Stimulated activated CD8-positive, alpha-beta memory T cell treated with anti-CD3 and anti-CD28 coated beads, Interleukin-2, amount 100 ng/mL, for 1 hour (primary cell): ENCODE measurements at places on chromosomes 7 and 10.

GRCh38 chr7:67894746-67895145 lies 898.1 kb downstream of the TYW1 start:
- DNase-seq: no peak

DNA sequence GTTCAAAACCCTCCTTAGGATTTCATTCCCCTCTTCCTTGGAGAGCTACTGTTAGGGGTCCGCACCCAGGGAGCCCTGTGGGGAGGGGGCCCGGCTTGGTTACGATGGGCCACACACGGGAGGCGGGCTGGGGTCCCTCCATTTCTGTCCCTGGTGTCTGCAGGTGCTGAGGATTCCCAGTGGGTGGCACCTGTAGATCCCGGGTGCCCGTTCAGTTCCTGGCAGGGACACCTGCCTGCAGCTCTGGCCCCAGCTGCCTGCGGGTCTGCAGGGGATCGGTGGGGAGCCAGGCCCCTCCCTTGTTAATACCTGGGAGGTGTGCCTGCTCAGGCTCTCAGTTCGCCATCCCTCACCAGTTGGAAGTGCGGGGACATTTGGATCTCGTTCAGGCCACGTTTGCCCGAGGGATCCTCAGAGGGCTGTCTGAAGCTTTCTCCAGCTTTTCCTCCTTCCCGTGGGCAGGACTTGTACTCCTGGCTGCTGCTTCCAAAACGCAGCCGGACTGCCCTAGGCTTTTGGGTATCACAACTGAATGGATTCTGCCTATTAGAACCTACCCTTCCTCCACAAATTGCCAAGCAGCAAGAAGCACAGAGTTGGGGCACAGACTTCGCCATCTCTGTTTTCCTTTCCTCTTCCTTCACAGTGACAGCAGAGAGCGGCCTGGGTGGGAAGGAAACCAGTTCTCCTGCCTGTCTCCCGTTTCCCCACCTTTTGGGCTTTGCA lies 22.3 kb upstream of the IL15RA start:
- DNase-seq: no peak

DNA sequence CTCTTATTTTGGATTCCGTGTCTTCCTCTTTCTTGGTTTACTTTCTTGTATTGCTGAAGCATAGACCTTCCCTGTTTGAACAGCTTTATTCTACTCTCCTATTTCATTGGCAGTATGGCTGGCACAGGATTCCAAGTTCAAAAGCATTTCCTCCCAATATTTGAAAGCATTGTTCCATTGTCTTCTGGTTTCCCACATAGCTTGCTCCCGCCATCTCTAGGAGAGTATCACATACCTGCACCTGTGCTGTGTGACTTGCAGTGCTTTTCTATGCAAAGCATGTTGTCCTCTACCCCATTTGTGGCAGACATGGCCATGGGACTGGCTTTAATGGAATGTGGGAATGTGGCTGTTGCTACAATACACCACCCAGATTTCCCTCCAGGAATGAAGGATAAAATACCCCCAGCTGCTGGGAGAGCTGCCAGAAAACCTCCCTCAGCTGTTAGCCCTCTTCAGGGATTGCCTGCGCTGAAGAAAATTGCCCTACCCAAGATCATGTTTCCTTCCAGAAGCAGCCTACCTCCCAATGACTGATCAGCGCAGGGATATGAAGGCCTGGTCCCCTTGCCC lies 6.9 kb upstream of the MYOF start:
- DNase-seq: no peak

DNA sequence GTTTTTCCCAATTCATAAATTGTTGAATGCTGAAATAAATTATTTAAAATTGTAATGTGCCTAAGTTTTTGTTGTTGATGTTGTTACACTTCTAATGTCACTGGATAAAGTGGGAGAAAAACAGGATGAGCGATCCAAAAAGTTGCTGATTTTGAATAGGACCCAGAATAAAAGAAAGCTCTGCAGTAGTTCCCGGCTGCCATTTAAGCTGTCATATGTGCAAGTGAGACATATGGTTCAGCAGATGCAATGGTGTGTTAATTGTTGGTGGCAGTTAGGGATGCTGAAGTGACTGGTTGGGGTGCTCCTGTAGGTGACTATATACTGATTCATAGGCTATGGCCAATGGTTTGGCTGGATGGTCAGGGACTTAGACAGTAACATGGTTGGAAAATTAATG lies 1517.4 kb upstream of the LRRTM3 start:
- no peak for DNase-seq

DNA sequence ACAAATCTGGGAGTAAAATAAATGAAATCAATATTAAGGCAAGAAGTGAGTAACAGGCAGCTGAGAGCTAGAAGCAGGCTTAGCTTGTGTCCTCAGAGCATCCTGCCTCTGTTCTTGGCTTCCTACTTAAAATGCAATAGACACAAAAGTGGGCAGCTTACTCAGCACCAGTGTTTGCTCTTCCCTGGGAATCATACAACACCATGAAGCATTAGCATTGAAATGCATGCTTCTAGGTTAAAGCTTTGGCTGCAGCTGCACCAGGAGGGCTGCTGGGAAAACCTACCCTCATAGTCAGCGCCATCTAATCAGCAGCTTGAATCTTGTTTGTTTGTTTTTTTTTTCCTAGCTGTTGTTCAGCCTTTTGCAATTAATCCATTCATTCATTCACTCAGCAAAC lies 104.2 kb upstream of the VWC2 start:
- no peak for DNase-seq

GRCh38 chr7:2928613-2929311 lies 84.7 kb upstream of the GNA12 start:
- DNase-seq: no peak

GRCh38 chr7:149291036-149291780 lies 29.2 kb downstream of the ZNF783 start:
- DNase-seq: no peak

DNA sequence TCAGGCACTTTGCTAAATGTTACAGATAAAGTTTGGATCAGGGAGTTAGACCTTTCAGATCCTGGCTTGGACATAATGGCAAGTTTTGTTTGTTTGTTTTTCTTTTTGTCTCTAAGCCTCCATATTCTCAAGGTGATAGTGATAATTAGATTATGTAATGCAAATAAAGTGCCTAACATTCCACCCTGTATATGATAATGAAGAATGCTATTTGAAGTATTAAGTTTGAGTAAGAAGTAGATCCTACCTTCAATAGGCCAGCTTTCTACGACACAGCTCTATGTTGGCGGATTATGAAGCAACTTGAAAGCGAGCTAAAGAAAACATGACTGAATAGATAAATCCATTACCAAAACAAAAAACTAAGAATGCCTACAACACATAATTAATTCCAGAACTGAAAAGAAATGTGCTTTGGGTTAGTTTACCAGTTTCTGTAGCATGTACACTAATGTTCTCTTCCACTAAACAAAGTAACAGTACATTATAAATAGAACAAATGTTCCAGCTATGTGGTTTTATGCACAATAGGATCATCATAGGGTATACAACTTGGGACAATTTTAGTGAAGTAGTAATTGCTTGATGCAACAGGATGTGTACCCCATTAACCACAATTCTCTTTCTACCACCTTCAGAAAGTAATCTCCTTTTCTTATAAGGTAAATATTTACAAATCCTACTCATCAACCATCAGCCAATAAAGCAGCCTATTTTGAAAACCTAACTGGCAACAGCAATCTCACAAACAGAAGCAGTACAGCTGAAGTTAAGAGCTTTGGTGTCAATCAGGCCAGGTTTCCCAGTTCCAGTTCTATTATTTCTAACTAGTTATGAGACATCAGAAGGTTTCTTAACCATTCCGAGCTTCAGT lies 1.5 kb downstream of the SEM1 start:
- DNase-seq: no peak

- no peak for DNase-seq
Observed at GRCh38 chr7:128263420-128263819, 22.3 kb downstream of the LEP start.

DNA sequence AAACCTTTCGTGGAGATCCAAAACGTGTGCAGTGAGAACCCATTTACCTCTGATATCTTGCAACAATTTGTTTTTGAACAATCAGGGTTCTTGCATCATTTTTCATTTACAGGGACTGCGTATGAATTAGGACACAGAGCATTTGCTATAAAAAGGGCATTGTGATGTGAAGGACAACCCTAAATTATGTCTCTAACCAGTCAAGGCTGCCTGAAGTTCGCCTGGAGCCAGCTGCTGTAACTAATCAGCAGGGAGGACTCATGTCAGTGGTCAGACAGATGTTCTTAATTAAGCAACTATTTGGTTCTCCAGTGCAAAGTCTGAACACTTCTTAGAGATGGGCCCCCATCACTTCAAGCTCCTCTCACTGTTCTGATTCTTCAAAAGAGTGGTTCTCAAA lies 674.8 kb downstream of the KCNMA1 start:
- no peak for DNase-seq

GRCh38 chr7:40836218-40836617 lies 701.4 kb downstream of the SUGCT start:
- no peak for DNase-seq

DNA sequence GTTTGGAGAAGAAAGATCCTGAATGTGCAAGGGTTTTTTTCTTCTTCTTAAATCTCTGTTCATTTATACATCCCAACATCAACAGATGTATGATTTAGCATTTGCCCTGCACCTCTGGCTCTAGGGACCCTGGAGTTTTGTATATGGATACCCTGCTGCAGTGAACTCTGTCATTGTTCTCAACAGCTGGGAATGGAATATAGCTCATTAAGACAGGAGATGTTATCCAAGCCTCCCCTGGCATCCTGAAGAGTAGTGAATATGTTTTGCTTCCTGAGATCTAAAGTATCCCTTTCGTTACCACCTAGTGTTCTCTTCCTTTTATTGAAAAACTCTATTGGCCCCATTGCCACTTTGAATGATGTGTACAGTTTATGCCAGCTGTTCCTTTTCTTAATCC lies 275.9 kb downstream of the EXOC4 start:
- DNase-seq: no peak

DNA sequence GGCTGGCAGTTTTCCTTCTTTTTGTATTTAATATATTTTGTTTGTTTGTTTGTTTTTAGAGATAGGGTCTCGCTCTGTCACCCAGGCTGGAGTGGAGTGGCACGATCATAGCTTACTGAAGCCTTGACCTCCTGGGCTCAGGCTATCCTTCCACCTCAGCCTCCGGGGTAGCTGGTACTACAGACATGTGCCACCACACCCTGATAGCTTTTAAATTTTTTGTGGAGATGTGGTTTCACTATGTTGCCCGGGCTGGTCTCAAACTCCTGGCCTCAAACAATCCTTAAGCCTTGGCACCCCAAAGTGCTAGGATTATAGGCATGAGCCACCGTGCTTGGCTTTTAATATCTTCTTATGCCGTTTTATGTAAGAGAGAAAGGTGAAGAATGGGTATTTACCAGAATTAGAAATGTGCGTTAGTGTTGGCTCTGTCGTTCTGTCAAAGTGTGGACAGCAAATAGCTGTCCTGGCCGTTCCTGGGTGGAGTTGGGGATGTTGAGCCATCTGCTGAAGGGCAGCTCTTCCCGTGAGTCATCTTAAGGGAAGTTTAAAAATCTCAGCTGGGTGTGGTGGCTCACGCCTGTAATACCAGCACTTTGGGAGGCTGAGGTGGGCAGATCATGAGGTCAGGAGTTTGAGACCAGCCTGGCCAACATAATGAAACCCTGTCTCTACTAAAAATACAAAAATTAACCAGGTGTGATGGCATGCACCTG lies 14.8 kb downstream of the OGDH start:
- no peak for DNase-seq

DNA sequence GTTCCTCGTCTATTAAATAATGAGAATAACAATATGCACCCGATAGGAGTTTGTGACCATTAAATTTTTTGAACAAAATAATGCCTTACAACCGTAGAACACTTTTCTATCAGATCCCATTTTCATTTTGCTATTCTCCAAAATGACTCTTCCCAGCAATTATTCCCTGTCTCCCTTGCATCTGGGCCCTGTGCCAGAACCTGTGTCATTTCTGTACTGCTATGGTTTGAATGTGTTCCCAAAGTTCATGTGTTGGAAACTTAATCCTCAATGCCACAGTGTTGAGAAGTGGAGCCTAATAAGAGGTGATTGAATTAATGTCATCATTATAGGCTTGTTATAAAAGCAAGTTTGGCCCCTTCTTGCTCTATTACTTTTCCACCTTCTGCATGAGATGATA lies 33.2 kb upstream of the SMNDC1 start:
- no peak for DNase-seq

- no peak for DNase-seq
Observed at GRCh38 chr7:156600496-156600895, 40.1 kb upstream of the RNF32 start.

- peak; percentile 78 for DNase-seq
Observed at GRCh38 chr10:87817609-87818504, at the start of gene ATAD1. Gene ATAD1, minus strand, starts transcription at chr10:87818226. Its CDS starts 3,627 bp downstream, at chr10:87814599.

GRCh38 chr10:119112056-119112455 lies 8.1 kb downstream of the DENND10 start:
- no peak for DNase-seq
